Osteoblast (primary cell): ENCODE measurements at places on chromosomes 5 and 9.

- no peak overlapping the region for H3K27ac ChIP-seq
- no peaks in the 10 kb centered on the region for H3K27me3 ChIP-seq
Observed at GRCh38 chr5:89265511-89266179, 382.7 kb upstream of the MEF2C start.

DNA sequence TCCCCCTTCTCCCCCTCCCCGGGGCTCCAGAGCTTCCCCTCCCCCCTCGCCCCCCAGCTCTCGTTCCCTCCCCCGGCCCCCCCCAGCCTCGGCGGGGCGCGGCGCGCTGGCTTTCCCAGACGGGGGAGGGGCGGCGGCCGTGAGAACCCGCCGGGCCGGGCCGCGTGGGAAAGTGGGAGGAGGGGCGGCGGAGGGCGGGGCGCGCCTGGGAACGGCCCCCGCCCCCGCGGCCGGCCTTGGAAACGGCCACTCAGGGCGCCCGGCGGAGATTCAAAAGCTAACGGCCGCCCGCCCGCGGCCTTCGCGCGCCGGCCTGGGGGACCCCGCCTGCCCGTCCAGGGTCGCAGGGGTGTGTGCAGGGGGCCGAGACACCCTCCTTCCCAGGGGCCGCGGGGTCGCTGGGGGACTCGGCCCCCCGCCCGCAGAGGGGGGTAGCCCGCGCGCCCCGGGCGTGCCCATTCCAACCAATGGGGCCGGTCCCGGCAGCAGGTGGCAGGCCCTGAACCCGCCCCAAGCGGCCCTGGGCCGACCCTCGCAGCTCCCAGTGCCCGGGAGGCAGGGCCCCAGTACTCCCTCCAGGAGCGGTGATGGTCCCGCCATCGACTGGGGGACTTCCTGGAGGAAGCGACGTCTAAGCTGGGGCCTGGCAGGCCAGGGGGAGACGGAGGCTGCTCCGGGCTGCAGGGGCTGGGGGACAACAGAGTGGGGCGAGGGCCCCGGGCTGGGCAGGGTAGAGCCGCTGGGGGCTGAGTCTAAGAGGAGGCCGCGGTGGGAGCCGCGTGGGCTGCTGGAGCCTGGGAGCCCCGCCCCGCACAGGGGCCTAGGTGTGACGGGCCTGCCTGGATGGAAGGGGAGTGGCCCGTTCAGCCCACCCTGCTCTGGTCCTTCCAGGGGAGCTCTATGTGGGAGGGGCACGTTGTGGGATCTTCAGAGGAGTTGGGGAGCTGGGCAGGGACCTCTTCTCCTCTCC, 14.2 kb upstream of the NRARP start:
- H3K4me1 ChIP-seq: no peaks in the 10 kb centered on the region
- H3K4me3 ChIP-seq: peak overlapping the region; percentile 30
- no peak overlapping the region for H3K27ac ChIP-seq

DNA sequence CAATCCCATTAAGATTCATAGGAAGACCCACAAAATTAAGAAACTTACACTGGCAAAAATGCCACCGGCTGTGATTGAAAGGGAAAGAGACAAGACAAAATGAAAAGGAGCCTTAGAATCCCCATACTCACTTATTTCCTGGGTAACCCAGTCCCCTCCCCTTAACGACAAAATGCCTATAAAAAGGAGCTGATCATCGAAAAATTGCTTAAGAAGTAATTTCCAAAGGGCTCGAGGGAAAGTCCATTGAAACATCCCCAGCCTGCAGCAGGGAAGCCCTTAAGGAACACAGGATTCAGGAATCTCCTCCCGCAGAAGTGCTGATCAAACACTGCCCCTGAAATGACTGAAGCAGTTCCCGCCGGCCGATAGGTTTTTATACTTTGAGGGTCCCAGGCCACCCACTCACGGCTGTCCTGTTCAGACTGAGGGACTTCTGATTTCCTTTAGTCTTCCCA, 677 bp upstream of the ZNF79 start:
- peaks cover 3% of the 10 kb centered on the region for H3K36me3 ChIP-seq
- H3K27me3 ChIP-seq: no peaks in the 10 kb centered on the region
- H3K27ac ChIP-seq: peak overlapping the region; percentile 84
- peaks cover 27% of the 10 kb centered on the region for H3K4me1 ChIP-seq
- DNase-seq: no peak

- no peaks in the 10 kb centered on the region for H3K27me3 ChIP-seq
- peaks cover 75% of the 10 kb centered on the region for H3K4me1 ChIP-seq
- no peaks in the 10 kb centered on the region for H3K36me3 ChIP-seq
- no peak for DNase-seq
Observed at GRCh38 chr5:37721447-37721871, 118.4 kb downstream of the GDNF start.

GRCh38 chr5:636951-637350, 24.8 kb downstream of the CEP72 start:
- no peak overlapping the region for H3K27ac ChIP-seq
- H3K27me3 ChIP-seq: no peaks in the 10 kb centered on the region
- no peak for DNase-seq
- no peak overlapping the region for H3K4me3 ChIP-seq
- no peaks in the 10 kb centered on the region for H3K4me1 ChIP-seq

- peaks cover 10% of the 10 kb centered on the region for H3K4me1 ChIP-seq
- no peak overlapping the region for H3K4me3 ChIP-seq
- DNase-seq: no peak
- H3K27ac ChIP-seq: no peak overlapping the region
- peaks cover 12% of the 10 kb centered on the region for H3K36me3 ChIP-seq
Observed at GRCh38 chr5:157729858-157730257, 1.4 kb upstream of the THG1L start.

DNA sequence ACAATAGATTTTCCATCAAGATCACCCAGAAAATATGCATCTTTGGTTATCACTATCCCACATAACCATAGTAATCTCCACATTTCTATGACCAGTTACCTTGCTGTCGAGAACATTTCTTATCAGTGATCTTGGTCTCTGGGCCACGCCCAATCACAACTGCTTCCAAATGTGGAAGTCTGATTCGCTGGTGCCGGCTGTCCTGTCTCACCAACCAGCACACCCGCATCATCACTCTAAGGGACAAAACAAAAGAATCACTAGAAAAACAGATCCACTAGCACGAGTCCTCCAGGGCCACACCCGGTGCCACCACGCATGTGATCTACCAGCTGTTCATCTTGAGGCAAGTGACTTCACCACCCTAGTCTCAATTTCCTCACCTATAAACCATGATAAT, 11.8 kb downstream of the APTX start:
- H3K27ac ChIP-seq: no peak overlapping the region
- H3K36me3 ChIP-seq: peaks cover 50% of the 10 kb centered on the region
- no peaks in the 10 kb centered on the region for H3K4me1 ChIP-seq

DNA sequence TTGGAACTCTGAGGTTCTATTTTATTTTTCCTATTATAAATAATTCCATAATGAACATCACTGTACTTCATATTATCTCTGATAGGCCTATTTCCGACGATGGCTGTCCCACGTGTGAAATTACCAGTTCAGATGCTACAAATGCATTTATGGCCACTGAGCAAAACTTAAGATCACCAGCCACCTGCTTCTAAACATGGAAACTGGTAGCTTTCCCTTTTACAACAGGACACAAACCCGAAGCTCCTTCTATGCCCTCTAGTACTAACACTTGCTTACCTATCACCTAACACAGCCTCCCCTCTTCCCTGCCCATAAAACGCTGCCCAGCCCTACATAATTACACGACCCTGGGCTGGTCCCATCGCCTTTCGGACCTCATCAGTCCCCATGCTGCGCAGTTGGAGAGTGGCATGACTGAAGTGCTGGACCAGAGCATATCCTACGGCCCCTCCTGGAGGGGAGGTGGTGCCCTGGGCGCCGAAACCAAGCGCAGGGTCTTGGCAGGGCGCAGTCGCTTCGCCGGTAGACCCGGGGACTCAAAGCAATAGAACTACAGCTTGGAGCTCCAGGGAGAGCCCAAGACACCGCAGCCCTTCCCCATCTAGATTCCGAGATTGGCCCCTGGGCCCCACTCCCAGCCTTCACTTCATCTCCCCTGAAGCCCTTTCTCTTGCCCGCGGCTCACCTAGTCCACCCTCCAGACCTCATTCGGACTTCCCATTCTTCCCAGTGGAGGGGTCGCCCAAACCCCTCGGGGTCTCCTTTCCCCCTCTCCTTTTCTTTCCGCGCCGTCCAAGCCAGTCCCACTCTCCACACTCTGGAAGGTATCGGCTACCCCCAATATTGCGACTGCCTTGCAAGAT, 1.0 kb upstream of the SAP30L start:
- no peaks in the 10 kb centered on the region for H3K27me3 ChIP-seq
- peaks cover 15% of the 10 kb centered on the region for H3K4me1 ChIP-seq
- H3K27ac ChIP-seq: peak overlapping the region; percentile 62
- H3K36me3 ChIP-seq: peaks cover 5% of the 10 kb centered on the region
- H3K4me3 ChIP-seq: peak overlapping the region; percentile 97

DNA sequence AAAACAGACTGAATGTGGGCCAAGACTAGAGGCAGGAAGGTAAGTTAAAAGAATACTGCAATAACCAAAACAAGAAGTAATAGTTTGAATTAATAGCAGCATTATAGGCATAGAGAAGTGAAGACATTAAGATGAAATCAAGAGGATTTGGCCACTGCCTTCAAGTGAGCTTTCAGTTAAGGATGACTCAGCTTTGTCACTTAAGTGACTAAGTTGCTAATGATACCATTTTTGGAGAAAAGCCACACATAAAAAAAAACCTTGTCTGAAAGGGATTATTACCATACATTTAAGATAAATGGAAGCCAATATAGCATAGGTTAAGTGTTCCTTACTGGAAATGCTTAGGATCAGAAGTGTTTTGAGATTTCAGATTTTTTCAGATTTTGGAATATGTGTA, 57.0 kb downstream of the ECPAS start:
- H3K27me3 ChIP-seq: no peaks in the 10 kb centered on the region
- no peak overlapping the region for H3K27ac ChIP-seq
- DNase-seq: peak; percentile 30
- H3K36me3 ChIP-seq: peaks cover 46% of the 10 kb centered on the region
- H3K4me3 ChIP-seq: no peak overlapping the region

DNA sequence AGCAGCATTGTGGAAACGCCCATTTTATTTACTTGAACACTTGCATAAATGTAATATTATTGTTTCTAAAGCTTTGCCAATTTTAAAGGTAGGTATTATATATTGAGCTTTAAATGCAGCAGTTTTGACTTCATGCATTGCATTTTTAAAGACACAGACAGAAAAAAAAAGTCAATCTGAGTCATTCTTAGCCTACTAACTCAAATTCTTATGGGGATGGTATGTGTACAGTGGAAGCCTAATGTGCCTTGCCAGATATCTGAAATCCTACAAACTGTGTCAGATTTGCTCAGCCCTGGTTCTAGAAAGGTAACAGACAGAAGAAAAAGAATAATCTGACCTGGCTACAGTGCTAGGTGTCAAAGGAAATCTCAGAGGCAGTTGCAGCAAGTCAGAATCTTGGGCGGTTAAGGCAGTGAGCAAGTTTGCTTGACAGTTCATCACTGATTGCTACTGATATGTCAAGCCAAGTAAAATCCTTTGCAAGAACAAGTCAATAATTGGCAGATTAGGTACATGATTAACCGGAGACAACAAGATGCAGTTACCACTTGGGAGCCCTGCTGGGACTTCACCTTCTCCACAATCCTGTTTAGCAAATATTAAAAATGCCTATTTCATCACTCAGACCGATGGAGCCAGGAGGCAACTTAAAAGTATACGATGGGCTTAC, 224.8 kb upstream of the WWC1 start:
- H3K4me3 ChIP-seq: no peak overlapping the region
- H3K36me3 ChIP-seq: no peaks in the 10 kb centered on the region
- H3K27ac ChIP-seq: no peak overlapping the region
- H3K4me1 ChIP-seq: no peaks in the 10 kb centered on the region

DNA sequence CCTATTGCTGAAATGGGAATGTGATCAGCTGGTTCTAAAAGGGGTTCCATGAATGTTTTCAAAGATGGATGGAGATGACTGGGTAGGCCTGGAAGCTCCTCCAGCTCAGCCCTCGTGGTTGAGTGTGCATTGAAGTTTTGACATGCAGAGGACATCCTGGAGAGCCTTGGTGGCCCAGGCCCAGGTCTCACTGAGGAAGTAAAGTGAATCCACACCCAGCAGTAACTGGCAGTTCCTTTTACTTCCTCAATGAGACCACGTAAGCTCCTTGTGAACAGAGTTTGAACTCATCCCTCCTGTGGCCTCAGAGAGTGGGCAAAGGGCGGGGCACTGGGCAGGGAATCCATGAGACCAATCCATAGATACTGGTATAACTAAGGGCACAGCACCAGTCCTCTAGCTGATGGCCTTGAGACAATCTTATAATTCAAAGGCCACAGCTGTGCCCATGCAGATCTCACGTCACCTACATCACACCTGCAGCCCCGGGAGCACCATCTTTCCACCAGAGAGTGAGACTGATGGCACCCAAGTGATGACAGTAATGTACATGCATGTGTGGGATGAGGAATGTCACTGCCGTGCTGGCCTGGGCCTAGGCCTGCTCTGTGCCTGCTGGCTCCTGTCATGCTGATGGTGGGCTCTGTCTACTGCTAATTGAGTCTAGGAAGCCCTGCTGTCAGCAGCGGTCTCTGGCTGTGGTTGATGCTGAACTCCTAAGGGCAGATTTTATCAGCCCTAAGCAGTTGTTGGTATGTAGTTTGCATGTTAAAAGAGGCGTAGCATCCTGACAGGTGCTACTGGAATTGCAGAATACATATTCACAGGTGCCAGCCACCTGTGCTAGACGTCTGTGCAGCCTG, 257.8 kb downstream of the FSTL4 start:
- no peak overlapping the region for H3K27ac ChIP-seq
- no peaks in the 10 kb centered on the region for H3K4me1 ChIP-seq
- DNase-seq: no peak
- no peak overlapping the region for H3K4me3 ChIP-seq
- H3K36me3 ChIP-seq: no peaks in the 10 kb centered on the region

DNA sequence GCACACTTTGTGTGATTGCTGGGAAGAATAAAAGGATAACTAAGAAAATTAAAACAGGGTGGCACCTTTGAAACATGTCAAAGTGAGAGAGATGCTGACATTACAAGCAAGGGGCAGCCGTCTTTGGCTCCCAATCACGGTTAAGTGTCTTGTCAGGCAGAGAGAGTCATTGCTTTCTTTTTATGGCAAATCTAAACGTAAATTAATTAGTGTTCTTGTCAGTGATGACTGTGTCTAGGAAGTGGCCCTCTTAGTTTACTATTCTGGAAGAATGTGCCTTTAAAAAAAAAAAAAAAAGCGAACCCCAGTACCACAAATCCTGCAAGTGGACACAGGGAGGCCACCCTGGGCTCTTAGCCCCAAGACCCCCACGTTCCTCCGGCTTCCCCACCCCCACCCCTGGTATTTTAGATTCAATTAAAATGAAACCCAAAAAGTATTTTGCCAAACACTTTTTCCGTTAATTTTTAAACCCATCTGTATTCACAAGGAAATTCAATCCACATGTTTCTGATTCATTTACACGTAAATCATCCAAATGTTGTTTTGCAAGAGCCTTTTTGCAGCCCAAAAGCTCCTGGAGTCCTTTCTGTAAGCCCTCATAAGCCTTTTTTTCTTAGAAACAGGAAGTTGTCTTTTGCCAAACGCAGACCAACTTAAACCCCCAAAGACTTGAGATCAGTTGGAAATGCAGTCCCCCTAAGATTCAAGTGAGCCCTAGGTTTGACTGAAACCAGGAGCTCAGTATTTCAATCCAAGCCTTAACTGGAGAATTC, 399.3 kb downstream of the EBF1 start:
- no peak for DNase-seq
- H3K27me3 ChIP-seq: no peaks in the 10 kb centered on the region
- peaks cover 22% of the 10 kb centered on the region for H3K36me3 ChIP-seq
- H3K4me3 ChIP-seq: peak overlapping the region; percentile 48
